ENCODE measurements at places on chromosomes 7 and 10.

- DNase-seq, result no peak
These were observed 121.8 kb upstream of the ZNF722 start for GRCh38 chr7:63876707-63877322.

DNA sequence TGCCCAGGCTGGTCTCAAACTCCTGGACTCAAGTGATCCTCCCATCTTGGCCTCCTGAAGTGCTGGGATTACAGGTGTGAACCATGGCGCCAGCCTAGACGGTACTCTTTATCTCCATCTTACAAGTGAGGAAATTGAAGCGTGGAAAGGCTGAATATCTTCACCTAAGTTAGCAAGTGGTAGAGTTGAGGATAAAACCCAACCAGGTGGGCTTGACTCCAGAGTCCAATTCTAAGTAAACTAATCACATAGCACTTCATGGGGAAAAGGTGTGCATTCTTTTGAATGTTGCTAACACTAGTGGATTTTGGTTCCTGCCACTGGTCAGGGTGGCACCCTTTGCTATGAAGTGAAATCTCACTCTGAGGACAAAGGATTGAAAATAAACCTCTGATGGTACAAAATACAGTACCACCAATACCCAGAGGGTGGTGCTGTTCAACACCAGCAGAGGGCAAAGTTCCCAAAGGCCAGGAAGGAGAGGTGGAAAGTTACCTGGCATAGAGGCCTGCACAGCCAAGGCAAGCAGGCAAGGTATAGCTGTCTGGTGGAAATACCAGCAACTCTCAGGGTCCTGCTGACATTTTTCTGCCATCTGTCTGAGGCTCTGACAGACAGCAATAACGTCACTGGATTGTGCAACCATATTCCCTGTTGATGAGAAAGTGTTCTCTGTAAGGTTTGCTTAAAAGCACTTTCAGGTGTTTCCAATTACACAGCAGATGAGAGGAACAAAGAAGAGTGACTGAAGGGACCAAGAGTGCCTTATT is 17.6 kb downstream of the ZDHHC16 start:
- peak; percentile 14 for DNase-seq

DNA sequence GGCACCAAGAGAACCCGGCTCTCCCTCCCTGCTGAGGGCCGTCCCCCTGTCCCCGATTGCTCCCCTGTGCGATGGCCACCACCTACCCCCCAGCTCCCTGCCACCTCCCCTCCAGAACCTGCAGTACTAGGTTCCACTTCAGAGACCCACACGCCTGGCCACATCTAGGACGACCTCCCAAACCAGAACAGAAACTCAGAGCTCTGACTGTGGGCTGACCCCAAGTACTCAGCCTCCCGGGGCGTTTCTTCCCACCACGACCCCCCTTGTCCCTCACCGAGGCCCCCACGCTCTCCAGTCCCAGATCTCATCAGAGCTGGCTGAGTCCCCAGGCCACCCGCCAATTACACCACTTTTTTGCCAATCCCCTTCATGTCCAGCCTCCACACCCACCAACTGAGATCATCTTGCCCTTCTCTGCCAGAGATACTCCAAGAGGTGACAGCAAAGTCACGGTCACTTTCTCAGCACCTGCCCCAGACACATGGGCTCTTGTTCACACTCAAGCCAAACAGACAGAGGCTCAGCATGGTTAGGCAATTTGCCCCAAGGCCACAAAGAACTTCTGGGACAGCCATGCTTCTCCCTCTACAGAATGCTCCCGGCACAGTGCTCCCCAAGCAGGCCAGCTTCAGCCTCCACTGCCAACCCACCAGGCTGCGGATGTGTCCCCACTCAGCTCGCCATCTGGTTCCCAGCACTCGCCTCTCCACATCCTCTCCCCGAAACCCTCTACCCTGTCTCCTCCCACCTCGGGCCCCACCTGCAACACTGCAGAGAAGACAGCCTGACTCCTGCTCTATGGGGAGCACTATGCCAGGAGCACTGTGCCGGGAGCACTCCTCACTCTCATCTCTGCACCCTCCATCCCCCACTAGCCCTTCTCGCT is 4.7 kb downstream of the TMEM120A start:
- DNase-seq, result no peak

- no peak for DNase-seq
These were observed 91.7 kb downstream of the SLC39A12 start for GRCh38 chr10:18043148-18044006.

DNA sequence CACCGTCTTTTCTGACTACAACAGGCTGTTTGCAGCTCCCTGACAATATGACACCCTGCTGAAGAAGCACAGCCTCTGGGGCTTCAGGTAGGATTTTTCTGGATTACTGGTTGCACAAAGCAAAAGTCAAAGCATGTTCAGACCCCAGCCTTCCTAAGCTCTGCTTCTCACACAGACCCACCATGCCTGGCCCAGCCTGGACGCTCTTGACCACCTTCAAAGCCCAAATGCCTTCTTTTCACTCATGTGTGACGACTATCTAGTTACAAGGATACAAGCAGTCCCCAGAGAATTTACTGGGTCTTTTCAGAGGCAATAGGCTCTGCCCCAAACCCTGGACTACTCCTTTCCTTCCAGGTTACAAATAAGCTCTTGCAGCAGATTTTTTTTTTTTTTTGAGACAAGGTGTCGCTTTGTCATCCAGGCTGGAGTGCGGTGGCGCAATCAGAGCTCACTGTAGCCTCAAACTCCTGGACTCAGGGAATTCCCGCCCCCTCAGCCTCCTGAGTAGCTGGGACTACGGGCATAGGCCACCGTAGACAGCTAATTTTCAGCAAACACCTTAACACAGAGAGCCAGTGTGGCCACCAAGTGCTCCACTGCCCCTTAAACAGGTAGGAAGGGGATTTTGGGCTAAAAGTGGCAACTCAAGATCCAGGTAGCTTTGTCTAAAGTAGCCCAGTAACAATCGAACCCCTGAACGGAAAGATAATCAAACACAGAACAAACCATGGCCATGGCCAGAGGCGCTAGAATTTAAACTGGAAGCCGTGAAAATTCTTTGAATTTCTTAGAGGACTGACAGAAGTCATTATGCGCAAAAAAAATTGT is 16.2 kb downstream of the SVIL start:
- DNase-seq, result no peak

GRCh38 chr10:128573281-128573845 is 447.1 kb upstream of the MKI67 start:
- no peak for DNase-seq

DNA sequence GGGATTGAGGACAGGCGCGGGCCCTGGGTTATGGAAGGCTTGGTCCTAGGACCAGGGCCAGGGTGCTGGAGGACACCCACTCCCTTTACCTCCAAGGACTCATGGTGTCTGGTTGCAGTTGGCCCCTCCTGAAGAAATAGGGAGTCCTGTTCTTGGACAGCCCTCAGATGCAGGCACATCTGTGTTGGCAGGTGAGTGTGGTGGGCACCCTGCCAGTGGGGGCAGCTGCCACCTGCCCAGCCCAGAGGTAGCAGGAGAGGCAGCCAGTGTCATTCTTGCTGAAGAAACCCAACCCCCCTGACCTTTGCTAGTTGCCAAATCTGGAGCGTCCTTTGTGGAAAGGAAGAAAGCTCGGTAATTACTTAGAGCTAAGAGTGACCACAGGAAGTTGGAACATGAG is 8.3 kb downstream of the GALNT17 start:
- no peak for DNase-seq

- DNase-seq, result no peak
These were observed 219.2 kb downstream of the C7orf25 start for GRCh38 chr7:42692621-42693020.

DNA sequence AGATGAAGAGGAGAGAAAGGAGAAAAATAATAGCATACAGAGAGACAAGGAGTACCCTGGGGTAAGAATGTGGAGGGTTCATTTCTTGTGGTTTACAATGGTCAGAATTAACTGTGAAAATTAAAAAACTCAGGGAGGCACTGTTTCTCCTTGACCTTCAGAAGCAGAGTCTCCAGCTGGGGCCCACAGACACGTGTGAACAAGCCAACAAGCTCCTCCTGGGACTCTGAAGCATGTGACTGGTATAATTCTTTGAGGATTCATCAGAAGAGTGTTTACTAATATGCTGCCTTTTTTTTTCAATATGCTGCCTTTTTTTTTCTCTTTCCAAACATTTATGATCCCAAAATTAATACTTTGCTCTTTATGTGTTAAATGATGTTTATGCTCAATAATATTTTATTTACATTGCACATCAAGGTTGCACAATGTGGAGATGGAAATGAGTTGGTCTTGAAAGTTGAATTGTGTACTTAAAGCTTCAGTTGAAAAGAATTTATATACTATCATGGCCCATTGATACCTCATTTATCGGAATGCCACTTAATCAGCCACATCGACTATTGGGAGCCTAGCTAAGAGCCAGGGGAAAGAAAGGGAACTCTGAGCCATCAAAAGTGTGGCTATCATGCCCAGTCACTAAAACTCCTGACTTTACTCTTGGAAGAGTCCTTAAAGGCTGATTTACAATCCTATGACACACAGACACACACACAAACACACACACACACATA is 134.7 kb upstream of the RHOBTB1 start:
- DNase-seq, result no peak

DNA sequence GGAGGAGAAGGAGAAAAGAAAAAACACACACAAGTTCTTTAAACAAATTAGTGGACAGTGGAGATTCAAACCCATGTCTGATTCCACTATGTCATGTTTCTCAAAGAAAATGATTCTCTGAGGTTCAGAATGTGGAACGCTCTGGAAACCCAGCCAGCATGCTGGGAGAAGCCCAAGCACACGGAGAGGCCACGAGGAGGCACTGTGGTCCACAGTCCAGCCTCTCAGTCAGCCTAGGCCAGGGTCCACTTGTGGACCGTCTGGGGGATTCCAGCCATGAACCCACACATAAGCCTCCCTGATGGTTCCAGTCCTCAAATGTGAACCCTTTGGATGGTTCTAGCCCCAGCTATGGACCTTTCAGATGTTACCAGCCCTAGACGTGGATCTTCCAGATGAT is 73.4 kb downstream of the CAV1 start:
- no peak for DNase-seq

- no peak for DNase-seq
These were observed 25.2 kb downstream of the YWHAG start for GRCh38 chr7:76333511-76334101.

- no peak for DNase-seq
These were observed 680.7 kb downstream of the SUGCT start for GRCh38 chr7:40815512-40815911.

GRCh38 chr7:55026867-55027490 is 8.2 kb downstream of the EGFR start:
- no peak for DNase-seq

GRCh38 chr7:124155432-124156022 is 122.7 kb upstream of the TMEM229A start:
- no peak for DNase-seq

- no peak for DNase-seq
These were observed 798 bp upstream of the AUTS2 start for GRCh38 chr7:69597278-69598076.

- DNase-seq, result no peak
These were observed 67.2 kb downstream of the EMX2 start for GRCh38 chr10:117609796-117610170.

DNA sequence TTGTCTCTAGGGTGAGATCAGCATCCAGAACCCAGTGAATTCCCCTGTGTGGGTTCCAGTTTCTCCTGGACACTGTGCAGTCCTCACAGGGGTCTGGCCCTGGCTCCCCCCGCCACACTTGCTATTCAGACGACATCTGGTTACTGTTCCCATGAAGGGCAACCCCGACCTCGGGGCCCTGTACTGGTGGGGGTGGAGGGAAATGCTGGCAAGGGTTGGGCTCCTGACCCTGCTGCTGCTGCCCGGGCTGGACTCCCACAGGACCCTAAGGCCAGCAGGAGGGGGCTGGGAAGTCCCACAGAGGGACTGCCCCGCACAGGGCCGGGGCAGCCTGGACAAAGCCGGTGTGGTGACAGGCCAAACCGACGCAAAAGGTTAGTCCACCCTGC is 768 bp upstream of the CPA1 start:
- no peak for DNase-seq

DNA sequence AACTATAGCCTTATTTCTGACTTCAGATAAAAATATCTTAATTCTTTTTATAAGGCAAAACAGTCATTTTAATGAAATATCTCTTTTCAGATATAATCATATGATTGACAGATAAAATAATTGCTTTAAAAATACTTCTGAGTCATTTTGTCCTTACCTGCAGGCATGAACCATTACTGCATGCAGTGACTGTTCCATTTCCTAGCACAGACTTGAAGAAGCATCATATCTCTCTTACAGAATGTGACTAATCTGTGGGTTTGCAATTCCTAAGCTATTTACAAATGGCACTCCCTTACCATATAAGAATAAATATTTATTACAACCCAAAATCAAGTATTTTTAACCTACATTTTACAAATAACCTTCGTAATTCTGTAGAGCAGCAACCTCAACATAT is 120.7 kb downstream of the SRPK2 start:
- DNase-seq, result no peak

GRCh38 chr10:71873582-71874211 is 22.6 kb upstream of the PSAP start:
- DNase-seq, result no peak

GRCh38 chr7:3312583-3312982 is 11.5 kb downstream of the SDK1 start:
- no peak for DNase-seq

DNA sequence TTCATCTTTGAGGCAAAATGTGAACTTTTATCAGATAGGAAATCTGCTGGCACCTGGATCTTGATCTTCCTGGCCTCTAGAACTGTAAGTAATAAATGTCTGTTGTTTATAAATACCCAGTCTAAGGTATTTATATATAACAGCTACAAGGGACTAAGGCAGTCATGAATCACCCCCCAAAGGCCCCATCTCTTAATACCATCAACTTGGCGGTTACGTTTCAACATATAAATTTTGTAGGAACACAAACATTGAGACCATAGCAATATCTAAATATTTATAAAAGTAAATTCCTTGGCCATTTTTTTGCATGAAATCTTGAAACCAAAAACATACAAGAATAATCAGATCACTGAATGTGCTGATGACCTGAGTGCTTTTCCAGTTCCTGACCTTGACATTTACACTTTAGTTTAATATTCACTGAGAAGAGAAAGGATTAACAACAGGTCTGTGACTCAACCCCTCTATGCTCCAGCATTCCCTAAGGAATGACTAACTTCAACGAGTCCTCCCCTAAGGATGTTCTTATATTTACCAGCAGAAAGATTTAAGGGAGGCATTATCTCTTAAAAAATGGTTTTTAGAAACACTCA is 1438.5 kb upstream of the CELF2 start:
- no peak for DNase-seq

All from activated naive CD4-positive, alpha-beta T cell treated with Interleukin-2 at 50 U/mL for 16 hours (primary cell).